ENCODE measurements at places on chromosomes 5 and 9. TPM values are rescaled to one million over a fixed set of nuclear protein-coding genes. Genes with fewer than 3 reads are reported as not detected.
A peak's percentile ranks its signal among the peaks of the same experiment; 100 is the strongest.

DNA sequence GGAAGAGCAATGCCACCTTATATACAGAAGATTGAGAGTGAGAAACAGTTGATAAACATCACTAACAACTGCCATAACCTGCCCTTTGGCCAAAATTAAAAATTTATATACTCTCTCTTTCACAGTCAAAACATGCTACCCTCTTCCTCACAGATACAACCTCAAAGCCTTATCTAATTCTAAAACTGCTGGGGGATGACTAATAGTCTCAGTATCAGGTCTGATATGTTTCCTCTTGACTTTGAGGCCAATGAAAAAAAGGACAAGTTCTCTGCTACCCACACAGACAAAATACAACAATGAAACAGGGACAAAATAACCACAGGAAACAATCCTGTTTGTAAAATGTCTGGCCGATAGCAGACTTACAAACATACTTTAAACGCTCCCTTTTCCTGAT lies 485.6 kb upstream of the NUDT12 start:
- no peak for DNase-seq

PRKACG gene
- total RNA-seq: not detected

- DNase-seq: no peak
Observed at GRCh38 chr9:137660144-137660543, 41.3 kb downstream of the EHMT1 start.

GRCh38 chr9:34403554-34404380 lies 27.1 kb upstream of the MYORG start:
- peak; percentile 76 for DNase-seq

ARHGEF28 gene
- total RNA-seq: 0.52 TPM
